ENCODE measurements at places on chromosomes 6 and 20.
A peak's percentile ranks its signal among the peaks of the same experiment; 100 is the strongest.

DNA sequence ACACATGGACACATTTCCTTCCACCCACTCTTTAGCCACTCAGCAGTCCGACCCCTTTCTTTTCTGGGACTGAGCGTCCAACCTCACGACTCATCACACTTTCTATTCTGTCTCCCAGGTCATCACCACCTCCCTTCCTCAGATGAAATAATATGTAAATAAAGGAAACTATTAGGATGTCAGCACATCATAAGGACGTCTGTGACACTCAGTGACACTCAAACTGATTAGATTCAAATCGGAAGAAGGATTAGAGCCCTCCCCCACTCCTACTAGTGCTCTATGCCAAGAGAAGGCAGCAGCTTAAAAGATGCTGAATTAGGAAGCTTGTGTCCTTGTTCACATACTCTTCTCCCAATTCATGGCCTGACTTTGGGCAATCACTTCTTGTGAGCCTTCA, 113.6 kb downstream of the TNFRSF21 start:
- no peak for DNase-seq

GRCh38 chr6:151630387-151630786, 136.6 kb downstream of the CCDC170 start:
- no peak for DNase-seq

- DNase-seq, result no peak
Observed at GRCh38 chr6:129186988-129187387, 304.1 kb downstream of the LAMA2 start.

DNA sequence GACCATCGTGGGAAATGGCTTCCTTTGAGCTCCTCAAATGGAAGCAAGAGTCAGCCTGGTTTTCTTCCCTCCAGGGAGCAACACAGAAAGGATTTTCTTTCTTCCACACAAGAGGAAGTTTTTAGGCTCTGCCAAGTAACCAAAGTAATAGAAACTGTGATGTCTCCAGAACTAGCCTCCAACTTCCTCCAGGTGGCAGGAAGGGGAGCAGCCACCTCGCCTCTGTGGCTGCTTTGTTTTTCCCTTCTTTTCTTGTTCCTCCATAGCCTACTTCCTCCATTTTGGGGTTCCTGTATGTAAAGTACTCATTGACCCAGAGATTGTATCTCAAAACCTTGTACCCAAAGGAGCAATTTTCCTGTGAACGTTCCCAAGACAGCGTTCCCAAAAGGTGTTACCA, 32.7 kb upstream of the CCR6 start:
- DNase-seq, result no peak

DNA sequence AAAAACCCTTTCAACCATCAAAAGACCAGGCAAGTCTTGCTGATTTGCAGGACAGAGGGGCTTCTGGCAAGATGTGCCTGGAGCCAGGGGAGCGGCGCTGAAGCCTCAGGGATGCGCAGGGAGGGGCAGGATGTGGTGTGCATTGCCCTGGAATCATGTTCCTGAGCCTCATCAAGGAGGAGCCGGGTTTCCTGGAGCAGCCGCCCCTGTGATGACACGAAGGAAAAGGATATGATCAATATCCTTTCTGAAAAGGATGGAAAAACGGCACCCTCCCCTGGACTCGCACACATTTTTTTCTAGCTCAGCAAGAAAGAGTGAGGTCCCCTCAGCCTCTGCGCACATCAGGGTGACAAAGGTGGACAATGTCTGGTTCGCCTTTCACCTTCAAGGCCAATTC, 173.1 kb upstream of the SSTR4 start:
- DNase-seq, result no peak

GRCh38 chr20:63468421-63468820, 4.0 kb downstream of the KCNQ2 start:
- DNase-seq, result no peak

DNA sequence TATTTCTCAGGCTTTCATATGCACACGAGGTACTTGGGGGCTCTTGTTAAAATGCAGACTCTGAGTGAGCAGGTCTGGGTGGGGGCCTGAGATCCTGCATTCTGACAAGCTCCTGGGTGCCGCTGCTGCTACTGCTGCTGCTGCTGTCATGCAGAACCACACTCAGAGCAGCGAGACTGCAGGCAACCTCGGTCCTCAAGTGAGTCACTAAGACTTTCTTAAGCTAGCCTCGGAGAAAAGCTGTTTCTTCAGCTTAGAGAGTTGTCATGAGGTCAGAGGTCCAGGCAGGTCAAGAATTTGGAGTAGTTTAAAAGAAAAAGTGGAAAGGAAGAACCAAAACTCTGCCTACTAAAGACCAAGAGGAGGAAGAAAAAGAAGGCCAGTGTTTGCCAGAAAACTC, 92.9 kb downstream of the SPTLC3 start:
- DNase-seq, result no peak

GRCh38 chr6:167113047-167113754, 9.7 kb upstream of the CCR6 start:
- DNase-seq, result no peak

DNA sequence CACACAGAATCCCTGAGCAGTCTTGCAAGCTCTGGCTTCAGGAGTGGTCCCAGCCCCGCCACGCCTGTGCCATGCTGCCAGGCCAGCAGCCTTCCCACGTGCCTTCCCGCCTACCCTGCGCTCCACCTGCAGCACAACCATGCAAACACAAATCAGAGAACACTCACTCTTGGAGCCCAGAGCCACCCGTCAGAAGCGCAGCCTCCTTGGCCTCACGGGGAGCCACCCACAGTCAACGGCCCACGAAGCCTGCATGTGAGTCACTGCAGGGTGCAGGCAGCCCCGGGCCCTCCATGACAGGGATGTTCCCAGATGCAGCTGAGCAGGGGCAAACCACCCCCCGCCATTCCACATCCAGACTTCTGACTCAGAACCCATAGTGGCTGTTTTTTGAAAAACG, 217.0 kb downstream of the DLL1 start:
- DNase-seq, result no peak

- DNase-seq, result no peak
Observed at GRCh38 chr20:50852085-50852484, 57.2 kb downstream of the BCAS4 start.

DNA sequence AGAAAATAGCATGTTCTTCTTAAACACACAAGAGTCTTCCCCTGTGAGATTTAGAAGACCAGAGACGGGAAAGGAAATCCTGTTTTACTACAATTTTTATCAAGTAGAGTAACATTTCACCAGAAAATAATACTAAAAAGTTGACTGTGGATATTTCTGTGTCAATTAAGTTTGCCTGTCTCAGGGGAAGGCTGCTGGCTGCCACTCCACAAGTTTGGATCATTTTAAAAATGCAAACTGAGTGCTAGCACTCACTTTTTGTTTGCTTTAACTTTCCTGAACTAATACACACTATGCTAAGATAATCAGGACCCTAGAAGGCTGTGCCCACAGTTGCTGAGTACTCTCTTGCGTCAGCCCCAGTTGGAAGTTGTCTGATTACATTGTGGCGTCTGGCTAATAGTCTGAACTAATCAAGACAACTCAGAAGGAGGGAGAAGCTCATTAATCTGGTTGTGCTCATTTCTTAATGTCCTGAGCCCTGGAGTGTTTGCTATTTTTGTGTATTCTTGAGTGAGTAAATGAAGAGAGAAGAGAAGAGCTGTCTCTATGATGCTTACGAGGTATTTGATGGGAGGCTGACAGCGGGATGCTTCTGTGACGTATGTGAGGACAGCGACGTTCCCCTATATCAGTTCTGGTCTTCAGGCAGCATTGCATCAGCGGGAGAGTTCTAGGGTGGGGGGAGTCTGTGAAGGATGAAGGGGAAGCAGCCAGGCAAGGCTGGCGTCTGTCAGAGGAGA, 664.2 kb downstream of the QKI start:
- no peak for DNase-seq

- peak; percentile 27 for DNase-seq
Observed at GRCh38 chr6:36319436-36319762, 17.3 kb downstream of the BNIP5 start.

DNA sequence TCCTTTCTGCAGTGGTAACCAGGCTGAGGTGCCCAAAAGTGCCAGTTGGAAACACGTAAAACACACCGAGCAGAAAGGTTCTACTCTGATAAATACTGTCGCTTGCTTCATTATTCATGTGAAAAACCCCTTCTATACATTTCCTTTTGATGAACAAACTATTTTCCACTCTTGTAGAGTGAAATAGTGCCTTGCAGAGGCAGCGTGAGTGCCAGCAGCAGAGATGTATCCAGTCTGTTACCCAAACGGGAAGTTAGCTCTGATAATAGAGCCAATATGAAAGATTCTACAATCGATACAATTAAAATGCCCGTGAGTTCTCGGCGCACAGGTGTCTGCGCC, 1.5 kb downstream of the ZBTB46 start:
- DNase-seq, result no peak

DNA sequence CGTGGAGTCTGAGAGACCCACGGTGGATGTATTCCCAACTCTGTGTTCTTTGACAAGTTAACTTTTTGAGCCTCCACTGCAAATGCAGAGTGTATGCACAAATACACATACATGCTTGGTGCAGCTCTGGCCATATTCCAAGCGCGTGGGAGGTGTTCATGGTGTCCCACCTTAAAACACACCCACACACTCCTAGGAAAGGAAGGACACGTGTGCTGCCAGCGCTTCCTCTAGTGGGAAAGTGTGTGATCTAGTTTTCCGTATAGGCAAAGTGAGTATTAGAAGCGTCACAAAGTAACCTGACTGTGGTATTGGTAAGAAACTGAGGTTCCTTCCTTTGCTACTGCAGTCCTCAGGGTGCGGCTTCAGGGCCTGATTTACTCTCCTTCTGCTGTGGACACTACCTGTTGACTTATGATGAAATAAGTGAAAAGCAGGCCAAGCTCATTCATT, 36.0 kb upstream of the MPC1 start:
- DNase-seq, result no peak

DNA sequence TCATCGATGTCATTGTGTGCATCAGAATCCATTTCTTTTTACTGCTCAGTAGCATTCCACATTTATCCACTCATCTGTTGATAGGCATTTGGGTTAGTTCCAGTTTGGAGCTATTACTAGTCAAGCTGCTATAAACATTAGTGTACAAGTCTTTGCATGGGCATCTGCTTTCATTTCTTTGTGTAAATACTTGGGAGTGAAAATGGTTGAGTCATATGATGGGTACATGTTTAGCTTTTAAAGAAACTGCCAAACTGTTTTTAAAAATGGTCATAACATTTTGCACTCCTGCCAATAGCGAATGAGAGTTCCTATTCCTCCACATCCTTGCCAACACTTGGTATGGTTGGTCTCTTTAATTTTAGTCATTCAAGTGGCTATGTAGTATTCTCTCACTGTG, 21.2 kb upstream of the SLC22A2 start:
- DNase-seq, result no peak

DNA sequence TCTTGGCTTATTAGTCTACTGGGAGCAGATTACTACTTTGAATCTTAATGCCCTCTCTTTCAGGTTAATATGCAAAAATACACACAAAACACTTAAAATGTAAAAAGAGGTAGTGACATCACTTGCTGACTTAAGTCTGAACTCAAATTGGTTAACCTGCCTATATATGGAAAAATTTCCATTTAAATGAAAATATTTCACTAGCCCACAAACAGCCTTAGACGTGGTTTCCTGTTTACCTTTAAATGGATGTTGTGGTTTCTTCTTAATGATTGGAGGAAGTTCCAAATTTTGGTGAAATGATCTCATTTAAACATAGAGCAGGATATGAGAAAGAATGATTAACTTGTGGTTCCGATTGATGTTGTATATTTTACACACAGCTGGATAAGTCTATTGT, 553.7 kb downstream of the CD109 start:
- no peak for DNase-seq

- DNase-seq, result no peak
Observed at GRCh38 chr6:111713236-111713635, 107.6 kb upstream of the TRAF3IP2 start.

- no peak for DNase-seq
Observed at GRCh38 chr6:77106992-77107391, 356.3 kb downstream of the HTR1B start.

- DNase-seq, result no peak
Observed at GRCh38 chr6:48177786-48178185, 66.8 kb upstream of the PTCHD4 start.

DNA sequence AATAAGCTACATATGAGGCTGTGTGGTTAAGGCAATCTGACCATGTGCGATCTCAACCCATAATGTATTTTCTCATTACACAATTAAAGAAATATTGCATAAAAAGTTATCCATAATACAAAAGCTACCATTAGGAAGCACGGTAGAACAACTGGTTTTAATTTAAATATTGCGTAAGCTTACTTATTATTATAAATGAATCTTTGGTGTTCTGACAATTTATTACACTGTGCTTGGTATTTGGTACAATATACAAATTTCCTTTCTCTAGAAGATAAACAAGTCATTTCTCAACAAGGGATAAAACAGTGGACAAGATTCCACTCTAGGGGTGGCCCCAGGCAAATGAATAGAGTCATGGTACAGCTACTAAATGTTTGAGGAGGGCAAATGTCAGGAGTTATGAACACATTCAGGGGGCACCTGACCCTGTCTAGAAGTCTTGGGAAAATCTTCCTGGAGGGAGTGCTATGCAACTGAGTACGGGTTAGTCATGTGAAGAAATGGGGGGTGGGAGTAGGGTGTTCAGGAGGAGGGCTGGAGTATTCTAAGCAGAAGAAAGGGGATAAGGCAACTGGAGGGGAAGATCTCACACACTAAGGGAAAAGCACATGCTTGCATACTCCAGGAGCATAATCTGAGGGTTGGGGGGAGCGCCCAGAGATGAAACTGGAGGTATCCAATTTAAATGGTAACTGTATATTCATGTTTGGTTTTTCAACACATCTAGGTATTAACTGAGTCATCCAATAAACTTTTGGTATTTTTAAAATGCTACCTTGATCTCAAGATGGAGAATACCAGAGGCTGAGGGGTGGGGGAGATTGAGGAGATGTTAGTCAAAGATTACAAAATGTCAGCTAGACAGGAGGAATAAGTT, 296.9 kb upstream of the SGK1 start:
- DNase-seq, result no peak

DNA sequence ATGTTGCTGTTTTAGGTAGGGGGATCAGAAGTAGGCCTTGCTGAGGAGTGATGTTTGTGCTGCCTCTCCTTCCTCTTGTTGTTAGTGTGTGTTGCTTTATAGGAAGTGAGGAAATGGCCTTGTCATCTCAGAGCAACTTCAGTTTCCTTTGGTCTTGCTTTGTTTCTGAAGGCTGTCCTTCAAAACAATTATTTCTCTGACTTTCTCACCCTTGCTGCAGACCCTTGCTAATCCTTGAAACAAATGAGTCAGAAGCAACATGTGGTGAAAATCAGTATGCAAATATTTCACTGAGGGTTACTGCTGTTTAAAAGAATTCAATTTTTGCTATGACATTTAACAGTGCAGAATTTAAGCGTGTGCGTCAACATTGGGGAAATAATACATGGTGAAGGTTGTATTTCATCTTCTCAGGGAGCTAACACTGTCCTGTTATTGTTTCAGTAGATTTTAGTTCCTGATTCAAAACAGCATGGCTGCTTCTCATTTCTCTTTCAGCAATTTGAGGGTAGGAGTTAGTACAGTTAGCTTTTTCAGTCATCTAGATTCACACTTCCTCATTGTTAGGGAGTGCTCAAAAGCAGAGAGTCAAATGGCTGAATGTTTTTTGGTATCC, 13.8 kb downstream of the RNF144B start:
- no peak for DNase-seq

Measured in NCI-H1417 treated with DMSO at 0.1 percent for 48 hours (cell line).